ENCODE measurements at places on chromosomes 11 and 22.

DNA sequence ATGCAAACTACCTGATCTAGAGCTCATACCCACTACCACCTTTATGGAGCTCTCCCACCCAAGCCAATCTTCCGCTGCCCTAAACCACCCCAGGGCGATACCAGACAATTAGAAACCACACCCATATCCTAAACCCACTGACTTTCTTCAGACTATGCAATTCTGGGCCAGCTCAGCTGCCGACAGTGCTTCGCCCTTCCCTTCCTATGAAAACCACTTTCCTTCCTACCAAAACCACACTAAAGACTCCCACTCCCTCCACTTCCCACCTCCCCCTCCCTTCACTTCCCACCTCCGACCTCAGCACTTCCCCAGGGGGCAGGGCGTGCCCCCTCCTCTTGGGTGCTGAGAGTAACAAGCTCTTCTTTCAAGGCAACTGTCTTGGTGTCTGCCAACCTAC lies 25.1 kb downstream of the B3GAT1 start:
- DNase-seq = no peak

DNA sequence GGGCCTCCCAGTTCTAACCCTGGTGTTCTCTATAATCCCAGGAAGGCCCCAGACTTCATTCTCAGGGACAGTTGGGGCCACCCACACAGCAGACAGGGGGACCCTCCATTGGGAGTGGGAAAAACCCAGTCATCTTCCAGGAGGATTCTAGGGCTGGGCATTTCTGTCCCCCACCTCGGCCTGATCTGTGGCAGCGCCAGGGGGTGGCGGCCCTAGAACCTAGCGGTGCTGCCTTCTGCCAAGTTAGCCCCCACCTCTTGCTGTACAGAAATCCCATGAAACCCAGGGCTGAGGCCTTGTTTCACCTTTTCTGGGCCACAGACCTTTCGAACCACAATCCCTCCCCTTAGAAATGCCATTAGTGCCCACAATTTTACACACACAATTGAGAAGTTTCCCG lies 9.6 kb downstream of the CHST1 start:
- DNase-seq = no peak

DNA sequence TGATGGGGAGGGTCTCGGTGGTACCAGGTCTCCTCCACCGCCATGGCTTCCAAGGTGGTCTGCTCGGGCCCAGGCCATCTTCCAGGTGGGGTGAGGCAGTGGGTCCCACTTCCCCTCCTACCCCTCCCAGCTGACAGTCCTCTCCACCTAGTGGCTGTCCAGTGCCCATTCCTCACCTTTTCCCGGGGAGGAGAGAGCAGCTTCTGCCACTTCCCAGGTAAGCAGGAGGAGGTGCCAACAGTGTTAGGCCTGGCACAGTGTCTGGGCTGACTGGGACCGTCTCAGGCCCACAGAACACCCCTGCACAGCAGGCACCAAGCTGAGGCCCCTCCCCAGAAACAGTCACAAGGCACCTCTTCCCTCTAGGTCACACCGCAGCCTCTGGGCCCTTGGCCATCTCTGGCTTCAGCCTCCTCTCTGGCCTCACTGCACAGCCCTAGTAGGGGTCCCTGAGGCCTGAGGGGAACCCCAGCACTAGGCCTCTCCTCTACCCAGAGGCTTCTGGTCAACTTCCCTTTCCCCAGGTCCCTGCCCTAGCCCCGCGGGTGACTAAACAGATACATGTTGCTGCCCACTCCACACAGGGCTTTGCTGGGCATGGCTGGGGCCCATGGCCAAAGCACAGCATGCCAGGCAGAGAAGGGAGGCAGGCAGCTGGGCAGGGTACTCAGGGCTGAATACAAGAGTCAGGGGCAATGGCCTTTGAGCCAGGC lies 2.3 kb upstream of the ANKRD13D start:
- no peak for DNase-seq

DNA sequence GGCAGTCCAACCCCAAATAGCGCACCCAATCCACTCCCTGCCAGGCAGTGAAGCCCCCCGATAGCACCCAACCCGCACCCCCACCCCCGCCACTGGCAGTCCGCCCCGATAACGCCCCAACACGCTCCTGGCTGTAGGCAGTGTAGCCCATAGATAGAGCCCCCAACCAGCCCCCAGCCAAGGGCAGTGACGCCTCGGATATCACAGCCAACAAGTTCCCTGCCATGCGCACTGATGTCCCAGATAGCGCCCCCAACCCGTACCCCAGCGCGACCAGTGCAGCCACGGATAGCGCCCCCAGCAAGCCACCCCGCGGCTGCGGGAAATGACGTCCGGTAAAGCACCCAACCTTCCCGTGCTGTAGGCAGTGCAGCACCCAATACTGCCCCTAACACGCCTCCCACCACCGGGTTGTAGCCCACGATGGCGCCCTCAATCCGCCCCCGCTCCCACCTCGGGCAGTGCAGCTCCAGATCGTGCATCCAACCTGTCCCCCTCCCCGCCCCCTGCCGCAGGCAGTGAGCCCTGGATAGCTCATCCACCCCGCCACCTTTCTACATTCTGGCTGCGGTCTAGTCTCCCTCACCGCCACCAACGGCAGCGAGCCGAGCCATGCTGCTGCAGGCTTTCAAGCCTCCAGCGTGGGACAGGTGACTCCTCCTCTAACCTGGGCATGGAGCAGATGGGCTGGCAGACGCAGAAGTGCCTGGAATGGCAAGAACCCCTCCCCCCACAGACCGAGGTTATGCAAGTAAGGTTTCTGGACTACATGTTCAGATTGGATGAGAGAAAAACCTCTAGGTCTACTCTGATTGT lies 625 bp downstream of the RFPL2 start:
- DNase-seq = no peak

- DNase-seq = no peak
Observed at GRCh38 chr22:50250555-50251476, at the start of gene HDAC10. Gene HDAC10 (minus strand): TSS chr22:50251265. CDS start chr22:50251032, 233 bp downstream.

All from dermis microvascular lymphatic vessel endothelial cell (primary cell).